ENCODE measurements at places on chromosomes 13 and 19.
A peak's percentile ranks its signal among the peaks of the same experiment; 100 is the strongest.

DNA sequence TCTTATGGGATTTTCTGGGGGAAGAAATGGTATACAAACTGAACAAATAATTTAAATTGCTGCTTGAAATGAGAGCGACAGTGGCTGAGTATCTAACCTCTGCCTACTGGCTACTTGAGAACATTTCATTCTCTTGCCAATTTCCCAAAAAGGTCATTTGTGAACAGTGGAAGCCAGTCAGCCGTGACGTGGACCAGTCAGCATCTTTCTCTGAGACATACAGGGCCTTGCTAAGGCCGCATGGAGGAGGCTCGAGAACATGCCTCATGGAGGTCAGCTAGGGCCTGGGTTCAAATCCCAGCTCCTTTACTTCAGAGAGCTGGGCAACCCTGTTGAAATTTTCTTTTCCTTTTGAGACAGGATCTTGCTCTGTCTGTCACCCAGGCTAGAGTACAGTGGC, 20.3 kb downstream of the ZC3H4 start:
- no peak for DNase-seq

- DNase-seq = no peak
Measured at GRCh38 chr19:52639996-52640395, 1.8 kb upstream of the ZNF83 start.

DNA sequence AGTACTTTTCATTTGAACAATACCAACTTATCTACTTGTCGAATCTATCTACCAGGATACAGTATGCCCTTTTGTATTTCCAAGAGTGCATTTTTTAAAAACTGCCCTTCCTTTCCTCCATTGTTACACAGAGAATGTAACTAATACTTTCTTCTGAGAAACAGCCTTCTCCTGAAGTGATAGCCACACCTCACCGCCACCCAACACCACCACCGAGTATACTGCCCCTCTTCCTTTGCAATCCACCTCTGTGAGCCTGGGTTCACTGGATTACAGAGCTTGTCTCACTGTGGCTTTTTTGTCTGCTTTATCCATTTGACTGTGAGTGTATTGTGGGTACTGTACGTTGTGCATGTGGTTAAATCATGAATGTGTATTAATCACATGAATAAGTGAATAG, 305.4 kb downstream of the KLF12 start:
- no peak for DNase-seq

- DNase-seq = no peak
Measured at GRCh38 chr13:113616991-113617749, 32.6 kb downstream of the TFDP1 start.

GRCh38 chr13:30074431-30074830, 224.0 kb upstream of the UBL3 start:
- DNase-seq = no peak

DNA sequence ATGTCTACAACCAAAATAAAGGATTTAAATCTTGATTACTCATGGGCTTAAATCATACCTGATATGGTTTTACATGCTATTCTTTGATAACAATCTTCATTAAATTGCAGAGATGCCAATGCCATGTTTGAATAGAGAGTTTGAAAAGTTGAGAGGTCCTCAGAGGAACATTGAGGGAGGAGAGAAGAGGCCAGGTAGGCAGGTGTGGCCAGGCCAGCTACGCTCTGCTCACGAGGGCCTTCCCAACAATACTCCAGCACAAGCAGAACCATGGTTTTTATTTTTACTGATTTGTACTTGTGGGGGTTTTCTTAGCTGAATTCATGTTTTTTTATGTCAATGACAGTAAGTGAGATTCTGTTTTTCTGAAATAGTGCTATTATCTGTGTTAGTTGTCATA, 158.1 kb upstream of the RFC3 start:
- DNase-seq = no peak

- DNase-seq = no peak
Measured at GRCh38 chr13:74103970-74104555, 30.1 kb downstream of the KLF12 start.

GRCh38 chr13:69108486-69108885, 999.1 kb upstream of the ATXN8OS start:
- no peak for DNase-seq

- no peak for DNase-seq
Measured at GRCh38 chr13:110503037-110503901, 58.3 kb downstream of the RAB20 start.

DNA sequence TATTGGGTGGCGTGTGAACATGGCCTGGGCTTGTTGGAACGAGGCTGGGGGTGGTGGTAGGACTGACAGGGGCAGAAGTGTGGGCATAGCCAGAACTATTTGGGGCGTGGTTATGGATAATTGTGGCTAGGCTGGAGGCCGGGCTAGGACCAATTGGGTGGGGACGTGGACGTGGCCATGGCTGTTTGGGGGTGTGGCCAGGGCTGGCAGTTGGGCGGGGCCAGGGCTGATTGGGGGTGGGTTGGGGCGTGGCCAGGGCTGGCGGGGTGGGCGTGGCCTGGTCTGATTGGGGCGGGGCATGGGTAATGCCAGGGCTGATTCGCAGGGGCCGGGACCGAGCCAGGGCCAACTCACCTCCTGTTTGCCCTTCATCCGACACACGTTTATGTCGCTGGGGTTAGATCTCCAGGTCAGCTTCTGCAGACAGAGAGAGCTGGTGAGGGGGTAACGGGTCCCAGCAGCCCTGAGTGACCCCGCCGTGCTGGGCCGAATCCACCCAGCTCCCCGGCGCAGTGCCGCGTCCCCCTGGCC, 2.8 kb downstream of the SEMA6B start:
- DNase-seq = no peak

DNA sequence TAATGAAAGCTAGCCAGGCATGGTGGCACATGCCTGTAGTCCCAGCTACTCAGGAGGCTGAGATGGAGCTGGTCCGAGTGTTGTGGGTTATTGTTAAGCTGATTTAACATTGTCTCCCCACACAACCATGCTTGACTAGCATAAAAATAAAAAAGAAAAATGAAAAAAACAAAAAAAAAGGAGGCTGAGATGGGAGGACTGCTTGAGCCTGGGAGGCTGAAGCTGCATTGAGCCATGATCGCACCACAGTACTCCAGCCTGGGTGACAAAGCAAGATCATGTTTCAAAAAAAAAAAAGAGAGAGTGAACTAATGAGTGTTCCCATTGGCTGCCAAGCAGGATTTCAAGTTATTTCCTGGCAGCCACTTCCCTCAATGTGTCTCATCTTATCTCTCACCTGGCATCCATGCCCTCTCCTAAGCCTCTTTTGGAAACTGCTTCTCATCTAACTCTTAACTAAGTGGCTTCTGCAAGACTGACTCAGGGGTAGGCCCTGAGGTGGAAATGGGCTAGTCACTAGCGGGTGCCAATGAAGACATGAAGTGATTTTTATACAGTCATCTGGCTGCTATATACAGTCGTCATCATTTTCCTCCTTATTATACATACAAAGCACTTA, 4.9 kb downstream of the THAP8 start:
- no peak for DNase-seq

- no peak for DNase-seq
Measured at GRCh38 chr19:46544651-46545050, 49.0 kb upstream of the PNMA8B start.

- DNase-seq = no peak
Measured at GRCh38 chr19:4414144-4414799, 11.8 kb downstream of the CHAF1A start.

- DNase-seq = no peak
Measured at GRCh38 chr13:23357349-23357748, 76.2 kb downstream of the SACS start.

GRCh38 chr13:79870766-79871165, 389.8 kb downstream of the NDFIP2 start:
- DNase-seq = no peak

DNA sequence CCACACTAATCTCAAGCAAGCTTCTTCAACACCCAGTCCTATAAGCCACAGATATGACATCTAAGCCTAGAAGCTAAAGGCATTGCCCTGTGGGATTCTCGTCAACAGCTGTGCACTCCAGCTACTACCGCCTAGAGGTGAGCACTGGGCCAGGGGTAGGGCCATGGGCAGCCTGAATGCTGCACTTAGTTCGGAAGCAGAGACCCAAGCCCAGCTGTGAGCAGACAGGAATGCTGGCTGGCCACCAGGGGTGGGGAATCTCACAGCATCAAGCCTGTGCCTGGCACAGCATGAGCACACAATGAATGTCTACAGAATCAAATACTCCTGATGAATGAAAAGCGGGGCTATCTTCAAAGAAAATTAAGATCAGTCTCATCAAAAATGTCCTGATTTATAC, 167.5 kb upstream of the UBL3 start:
- DNase-seq = no peak

DNA sequence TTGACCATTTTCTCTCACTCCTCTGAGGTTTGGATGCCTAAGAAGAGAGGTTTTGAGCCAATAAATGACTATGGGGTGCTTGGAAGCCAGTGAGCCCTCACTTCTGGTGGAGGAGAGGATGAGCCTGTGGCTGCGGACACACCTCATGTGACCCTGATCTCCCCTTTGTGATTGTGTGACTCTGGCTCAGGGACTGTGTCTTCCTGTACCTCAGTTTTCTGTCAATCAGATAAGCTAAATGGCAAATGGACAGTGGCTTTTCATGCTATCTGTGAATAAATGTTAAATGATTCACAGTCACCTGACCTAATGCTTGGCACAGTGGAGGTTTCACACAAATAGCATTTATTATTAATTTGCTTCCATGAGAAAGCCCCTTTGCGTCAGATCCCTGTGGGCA, 2.7 kb downstream of the PSG8 start:
- no peak for DNase-seq

GRCh38 chr13:25046985-25047511, 48.9 kb upstream of the PABPC3 start:
- peak; percentile 22 for DNase-seq

DNA sequence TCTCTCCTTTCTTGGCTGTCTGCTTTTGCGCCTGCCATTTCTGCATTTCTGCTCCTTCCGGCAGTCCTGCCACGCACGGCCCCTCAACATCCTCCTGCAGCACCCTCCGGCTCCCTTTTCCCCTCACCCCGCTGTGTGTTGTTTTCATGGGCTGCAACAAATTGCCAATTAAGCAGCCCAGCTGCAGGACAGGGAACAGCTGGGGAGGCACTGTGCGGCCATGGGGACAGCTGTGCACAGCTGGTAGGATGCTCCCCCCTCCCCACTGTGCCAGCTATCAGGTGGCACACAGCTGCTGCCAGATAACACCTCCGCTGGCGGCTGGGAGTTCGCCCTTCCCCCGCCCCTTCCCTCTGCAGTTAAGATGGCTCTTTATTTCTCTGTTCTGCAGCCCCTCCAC, 25.4 kb downstream of the LYL1 start:
- no peak for DNase-seq

Data from anterior cingulate cortex (tissue), 58 donors.